Cortex of kidney (tissue), 1 donor: ENCODE measurements at places on chromosomes 13 and 19.

DNA sequence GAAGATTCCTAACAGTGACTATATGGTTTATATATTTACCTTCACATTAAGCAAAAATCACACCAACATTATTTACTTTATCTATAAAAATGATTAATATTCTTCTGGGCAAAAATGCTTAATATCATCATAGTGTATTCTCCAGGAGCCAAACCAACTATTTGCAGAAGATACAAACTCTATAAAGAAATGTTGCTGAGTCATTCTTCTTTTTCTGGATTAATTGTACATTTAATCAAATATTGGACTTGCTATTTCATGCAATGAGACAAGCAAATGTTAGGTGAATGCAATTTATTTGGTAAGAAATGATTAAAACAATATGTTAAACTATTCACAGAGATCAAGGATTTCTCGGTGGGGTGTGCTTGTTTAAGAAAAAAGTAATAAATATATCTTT is 1075.8 kb downstream of the PCDH9 start:
- no peak for DNase-seq

DNA sequence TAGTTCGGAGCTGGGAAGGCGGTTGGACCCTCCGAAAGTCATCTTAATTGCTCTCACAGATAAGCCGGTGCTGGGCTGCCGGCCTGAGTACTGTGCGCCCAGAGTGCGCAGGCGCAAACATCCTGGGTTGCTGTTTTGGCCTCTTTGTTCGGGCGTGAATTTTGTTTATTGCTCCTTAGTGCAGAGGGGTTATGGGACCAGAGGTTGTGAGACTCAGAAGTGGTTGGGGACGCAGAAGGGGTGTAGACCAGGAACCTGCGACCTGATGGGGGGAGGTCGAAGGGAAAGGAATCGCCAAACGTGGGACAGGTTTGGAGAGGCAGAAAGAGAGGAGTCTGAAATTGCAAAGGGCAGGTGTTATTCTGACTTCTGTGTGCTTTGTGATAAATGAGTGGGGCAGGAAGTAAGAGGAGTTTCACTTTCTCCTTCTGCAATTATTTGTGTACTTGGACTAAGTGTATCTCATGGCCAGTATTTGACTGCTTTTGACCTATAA is 607 bp upstream of the ZNF566 start:
- DNase-seq: no peak

DNA sequence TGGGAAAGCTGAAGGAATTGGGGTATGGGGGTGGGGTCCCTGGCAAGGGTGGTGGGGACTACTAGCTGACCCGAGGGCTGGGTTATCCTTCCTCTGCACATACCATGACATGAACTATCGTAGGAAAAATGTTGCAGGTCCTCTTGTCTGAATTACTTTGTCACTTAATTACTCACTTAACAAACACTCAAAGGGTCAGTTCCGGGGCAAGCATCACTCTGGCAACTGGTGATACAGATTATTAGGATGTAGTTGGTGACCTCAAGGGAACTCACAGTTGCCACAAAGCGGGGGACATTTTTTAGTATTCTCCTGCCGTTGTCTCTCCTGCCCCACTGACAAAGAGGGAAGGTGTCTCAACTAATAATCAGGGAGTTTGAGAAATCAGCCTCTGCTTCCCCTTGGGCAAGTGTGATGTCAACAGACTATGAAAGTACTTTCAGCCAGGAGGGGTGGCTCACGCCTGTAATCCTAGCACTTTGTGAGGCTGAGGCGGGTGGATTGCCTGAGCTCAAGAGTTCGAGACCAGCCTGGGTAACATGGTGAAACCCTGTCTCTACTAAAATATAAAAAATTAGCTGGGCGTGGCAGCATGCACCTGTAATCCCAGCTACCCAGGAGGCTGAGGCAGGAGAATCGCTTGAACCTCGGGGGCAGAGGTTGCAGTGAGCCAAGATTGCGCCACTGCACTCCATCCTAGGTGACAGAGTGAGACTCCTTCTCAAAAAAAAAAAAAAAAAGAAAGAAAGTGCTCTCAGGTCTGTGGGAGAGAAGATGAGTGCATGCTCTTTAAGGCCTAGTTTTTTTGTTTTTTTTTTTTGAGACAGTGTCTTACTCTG is 10.3 kb downstream of the DNAJB1 start:
- DNase-seq: no peak

- DNase-seq: no peak
These were observed 21.7 kb downstream of the IFT88 start for GRCh38 chr13:20588529-20589110.

DNA sequence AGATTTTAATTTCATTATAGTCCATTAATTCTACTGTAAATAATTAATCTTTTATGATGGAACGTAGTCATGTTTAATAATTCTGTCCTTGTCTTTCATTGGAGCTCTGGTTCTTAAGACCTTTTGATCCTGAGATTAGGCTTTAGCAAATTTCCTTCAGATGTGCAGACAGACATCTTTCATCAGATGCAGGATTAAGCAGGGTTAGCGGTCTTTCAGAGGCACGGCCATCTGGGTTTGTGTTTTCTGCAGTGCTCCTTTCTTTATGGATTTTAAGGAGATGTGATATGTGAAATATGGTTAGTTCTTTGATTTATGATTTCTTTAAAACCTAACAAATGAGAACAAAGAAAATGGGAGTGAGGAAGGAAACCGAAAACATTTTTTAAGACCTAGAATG is 643.9 kb upstream of the SGCG start:
- no peak for DNase-seq

DNA sequence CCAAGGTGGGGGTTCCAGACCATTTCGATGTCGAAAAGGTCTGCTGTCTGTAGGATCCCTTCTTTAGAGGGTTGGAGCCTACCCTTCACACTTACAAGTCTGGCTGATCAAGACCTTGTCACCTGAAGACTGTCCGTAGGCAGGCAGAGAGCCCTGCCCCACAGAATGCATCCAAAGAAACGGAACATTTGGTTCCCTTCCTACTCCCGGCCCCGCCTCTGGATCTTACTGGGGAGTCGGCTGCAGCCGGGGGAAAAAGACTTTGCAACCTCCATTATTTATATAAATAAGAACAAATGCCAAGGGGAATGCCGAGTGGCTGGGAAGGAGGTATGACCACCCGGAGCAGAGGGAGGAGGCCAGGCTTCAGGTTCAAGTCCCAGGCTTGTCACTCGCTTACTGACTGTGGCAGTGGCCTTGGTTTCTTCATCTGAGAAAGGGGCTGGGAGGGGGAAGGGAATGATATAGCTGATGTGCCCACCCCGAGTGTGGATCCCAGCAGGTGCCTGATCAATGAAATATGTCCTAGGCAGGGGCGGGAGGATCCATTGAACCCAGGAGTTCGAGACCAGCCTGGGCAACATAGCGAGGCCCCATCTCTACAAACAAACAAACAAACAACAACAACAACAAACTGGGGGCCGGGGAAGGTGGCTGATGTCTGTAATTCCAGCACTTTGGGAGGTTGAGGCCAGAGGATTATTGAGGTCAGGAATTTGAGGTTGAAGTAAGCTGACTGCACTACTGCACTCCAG is 48.7 kb downstream of the RFX2 start:
- no peak for DNase-seq

GRCh38 chr13:110390567-110390966 is 83.5 kb downstream of the COL4A2 start:
- DNase-seq: no peak

DNA sequence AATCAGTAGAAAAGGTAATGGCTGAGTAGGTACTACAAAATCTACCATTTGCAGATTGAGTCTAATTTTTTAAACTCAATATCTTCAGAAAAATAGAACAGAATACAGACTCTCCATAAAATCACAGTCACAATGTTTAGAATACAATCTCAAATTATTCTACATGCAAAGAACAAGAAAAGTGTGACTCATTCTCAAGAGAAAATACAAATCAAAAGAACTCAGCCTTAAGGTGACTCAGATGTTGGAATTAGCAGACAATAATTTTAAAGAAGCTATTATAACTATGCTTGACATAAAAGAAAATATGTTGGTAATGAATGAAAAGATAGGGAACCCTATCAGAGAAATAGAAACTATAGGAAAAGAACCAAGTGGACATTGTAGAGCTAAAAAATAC is 78.9 kb downstream of the RXFP2 start:
- DNase-seq: no peak

GRCh38 chr13:78764665-78765064 is 105.7 kb upstream of the OBI1 start:
- DNase-seq: no peak

DNA sequence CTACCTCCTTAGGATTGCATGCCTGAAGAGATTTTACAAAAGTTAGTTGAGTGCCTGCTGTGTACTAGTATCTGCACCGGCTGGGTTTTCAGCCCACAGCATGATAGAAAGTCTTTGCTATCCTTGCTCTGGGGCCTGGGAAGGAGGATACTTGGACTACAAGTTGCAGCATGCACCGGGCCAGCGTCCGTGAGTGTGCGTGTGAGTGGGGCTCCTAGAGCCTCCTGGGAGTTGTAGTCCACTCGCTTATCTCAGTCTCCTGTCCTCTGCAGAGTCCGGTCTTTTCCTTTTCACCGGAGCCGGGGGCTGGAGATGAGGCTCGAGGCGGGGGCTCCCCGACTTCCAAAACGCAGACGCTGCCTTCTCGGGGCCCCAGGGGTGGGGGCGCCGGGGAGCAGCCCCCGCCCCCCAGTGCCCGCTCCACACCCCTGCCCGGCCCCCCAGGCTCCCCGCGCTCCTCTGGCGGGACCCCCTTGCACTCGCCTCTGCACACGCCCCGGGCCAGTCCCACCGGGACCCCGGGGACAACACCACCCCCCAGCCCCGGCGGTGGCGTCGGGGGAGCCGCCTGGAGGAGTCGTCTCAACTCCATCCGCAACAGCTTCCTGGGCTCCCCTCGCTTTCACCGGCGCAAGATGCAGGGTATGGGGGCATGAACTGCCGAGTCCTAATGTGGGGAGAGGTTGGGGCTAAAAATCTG is 20.6 kb downstream of the BRSK1 start:
- DNase-seq: no peak

GRCh38 chr13:46982856-46983582 is 86.2 kb upstream of the HTR2A start:
- no peak for DNase-seq

DNA sequence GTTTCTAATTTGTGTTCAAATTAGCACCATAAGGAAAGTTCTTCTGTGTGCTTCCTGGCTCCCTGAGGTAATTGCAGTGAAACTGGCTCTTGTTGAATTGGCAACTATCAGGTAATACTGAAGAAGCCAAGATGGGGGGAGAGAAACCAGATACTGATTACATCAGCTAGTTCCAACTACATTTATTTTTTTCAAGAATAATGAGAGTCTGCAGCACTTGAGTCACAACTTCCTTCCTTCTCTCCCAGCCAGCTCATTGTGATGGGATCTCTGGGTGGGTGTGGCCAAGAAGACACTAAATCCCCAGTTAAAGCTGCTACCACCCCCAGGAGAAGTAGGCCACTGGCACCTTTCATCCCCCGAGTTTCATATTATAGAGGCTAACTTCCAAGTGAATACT is 100.7 kb upstream of the RXFP2 start:
- DNase-seq: no peak

- DNase-seq: no peak
These were observed 785.6 kb upstream of the KLHL1 start for GRCh38 chr13:70893832-70894231.

GRCh38 chr19:58279042-58279924 is 528 bp downstream of the ZNF8 start:
- DNase-seq: no peak

- DNase-seq: no peak
These were observed 880 bp downstream of the SWSAP1 start for GRCh38 chr19:11375143-11375948.

GRCh38 chr13:50921706-50922105 is 12.1 kb downstream of the RNASEH2B start:
- no peak for DNase-seq

DNA sequence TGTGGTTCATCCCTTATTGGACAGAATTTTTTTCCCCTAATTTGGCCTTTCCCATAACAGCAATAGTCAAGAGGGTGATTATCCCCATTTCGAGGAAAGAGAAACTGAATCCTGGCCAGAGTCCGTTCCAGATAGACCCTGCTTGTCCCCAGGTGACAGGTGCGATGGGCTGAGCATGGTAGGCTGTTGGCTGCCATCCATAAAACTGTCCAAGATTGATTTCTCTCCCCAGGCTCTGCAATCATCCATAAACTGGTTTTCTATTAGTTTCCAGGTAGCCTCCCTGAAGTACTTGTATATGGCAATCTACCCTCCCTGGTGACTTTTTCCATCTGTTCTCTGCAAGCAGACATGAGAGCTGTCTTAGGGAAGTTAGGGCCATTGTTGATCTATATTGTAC is 25.4 kb downstream of the SERP2 start:
- DNase-seq: no peak

GRCh38 chr19:18650021-18650390 is 13.2 kb downstream of the KLHL26 start:
- DNase-seq: no peak

GRCh38 chr19:55044771-55045716 is 7.0 kb upstream of the GP6 start:
- DNase-seq: no peak

DNA sequence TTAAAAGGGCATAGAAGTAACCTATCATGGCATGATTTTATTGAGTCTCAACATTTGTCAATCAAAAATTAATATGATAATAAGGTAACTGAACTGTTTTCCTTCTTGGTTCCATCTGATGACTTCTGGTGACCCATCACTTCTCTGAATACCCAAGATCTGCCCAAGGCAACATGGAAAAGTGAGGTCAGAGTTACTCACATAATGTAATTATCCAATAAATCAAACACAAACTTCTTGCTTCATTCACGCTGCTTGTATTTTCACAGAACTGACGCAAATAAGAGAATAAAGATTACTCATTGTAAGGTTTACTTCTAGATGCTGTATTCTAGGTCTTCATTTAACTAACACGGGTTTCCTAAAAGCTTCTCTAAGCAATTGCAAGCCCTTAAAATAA is 361.6 kb downstream of the RBM26 start:
- DNase-seq: no peak

DNA sequence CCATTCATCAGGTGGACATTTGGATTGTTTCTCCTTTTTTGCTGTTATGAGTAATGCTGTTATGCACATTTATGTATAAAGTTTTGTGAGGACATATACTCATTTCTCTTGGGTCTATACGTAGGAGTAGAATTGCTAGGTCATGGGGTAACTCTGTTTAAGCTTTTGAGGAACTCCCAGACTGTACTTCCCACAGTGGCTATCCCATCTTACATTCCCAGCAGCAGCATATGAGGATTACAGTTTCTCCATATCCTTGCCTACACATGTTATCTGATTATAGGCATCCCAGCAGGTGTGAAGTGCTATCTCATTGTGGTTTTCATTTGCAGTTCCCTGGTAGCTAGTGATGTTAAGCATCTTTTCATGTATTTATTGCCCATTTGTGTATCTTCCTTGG is 5.9 kb downstream of the ZSCAN22 start:
- DNase-seq: no peak

DNA sequence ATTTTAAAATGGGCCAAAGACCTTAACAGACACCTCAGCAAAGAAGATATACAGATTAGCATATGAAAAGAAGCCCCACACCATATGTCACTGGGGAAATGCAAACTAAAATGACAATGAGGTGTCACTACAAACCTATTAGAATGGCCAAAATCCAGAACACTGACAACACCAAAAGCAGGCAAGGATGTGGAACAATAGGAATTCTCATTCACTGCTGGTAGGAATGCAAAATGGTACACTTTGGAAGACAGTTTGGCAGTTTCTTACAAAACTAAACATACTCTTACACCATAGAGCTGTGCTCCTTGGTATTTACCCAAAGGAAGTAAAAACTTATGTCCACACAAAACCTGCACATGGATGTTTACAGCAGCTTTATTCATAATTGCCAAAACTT is 23.1 kb downstream of the ELF1 start:
- no peak for DNase-seq
